ENCODE measurements at places on chromosomes 6 and 20.

- DNase-seq = peak; percentile 67
Observed at GRCh38 chr6:28104392-28105244, 19.8 kb upstream of the ZSCAN16 start.

DNA sequence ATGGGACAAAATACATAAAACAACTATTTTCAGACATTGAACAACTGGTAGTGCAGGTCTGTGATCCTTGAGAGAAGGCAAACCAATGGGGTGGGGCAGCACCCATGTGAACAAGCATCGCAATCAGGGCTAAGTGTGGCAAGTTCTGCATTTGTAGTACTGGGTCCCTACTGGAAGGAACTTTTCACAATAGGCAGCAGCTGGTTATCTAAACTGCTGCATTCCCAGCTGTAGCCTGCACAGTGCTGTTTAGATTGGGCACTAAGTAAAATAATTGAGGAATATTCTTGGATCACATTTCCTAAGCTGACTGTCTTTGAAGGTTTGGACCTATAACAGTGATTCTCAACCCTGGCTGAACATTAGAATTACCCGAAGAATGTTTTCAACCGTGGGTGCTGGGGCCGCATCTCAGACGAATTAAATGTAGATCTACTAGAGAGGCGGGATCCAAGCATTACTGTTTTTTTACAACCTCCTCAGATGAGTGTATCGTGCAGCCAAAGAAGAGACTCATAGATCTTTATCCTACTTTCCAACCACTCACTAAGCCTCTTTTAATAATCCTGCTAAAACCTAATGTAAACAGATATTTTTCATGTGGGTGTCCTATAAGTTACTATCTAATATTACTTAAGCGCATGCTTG lies 12.4 kb upstream of the MAP3K4 start:
- no peak for DNase-seq

GRCh38 chr20:33589059-33589458 lies 73.1 kb upstream of the C20orf144 start:
- no peak for DNase-seq

DNA sequence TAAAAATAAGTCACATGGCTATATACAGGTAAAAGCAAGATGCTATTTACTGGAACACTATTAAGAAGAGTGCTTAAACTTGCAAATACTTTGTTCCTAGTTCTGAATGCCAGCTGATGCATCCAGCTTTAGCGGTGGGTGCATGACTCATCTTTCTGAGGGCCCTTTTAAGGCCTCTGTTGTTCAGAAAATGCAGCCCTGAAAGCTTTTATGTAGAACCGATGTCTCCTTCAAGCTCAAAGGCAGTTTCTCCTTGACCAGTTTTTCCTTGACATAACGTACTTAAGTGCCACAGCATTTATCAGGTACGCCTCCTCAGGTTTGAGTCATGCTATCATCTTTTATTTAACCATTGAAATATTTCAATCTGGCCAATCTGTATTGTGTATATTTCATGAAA lies 82.8 kb downstream of the MLIP start:
- DNase-seq = no peak

DNA sequence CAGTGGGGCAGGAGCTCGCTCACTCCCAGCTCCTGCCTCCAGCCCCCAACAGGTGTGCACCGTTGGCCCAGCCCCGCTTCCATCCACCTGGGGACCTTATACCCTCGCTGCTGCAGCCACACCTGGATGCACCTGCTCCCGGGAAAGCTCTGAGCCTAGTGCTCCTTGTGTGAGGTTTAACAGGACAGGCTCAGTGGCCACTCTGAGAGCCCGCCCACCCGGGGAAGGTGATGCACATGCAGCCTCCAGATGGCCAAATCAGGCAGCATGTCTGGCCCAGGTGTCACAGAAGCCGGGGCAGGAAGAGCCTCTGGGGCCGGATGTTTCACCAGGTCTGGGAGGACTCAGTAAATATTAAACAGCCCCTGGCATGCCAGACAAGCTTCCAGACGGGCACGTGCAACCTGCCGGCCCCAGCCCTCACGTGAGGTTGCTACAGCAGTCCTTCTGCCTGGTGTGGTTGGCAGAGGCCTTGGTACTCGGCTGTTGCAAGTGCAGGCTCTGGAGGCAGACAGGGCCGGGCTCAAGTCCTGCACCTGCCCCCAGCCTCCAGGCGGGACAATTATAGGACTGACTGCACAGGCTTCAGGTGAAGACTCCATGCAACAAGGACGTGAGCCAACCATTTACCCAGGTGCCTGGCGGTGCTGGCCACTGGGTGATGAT lies 66.9 kb downstream of the RIPOR3 start:
- DNase-seq = no peak

DNA sequence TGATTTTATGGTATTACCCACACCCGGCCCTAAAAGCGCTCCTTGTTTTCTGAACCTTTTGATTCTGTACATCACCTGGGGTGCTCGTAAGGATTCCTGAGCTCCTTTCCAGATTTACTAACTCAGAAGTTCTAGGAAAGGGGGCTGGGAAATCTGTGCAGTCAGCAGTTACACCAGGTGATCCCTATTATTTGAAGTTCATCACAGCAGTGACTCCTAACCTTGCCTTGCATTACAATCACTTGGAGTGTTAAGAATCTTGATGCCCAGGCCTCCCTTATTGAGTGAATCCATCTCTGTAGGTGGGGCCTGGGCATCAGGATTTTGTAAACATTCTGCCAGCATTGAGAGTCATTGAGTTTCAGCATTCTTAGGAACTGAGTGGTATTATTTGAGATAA lies 44.7 kb downstream of the BMP6 start:
- DNase-seq = no peak

DNA sequence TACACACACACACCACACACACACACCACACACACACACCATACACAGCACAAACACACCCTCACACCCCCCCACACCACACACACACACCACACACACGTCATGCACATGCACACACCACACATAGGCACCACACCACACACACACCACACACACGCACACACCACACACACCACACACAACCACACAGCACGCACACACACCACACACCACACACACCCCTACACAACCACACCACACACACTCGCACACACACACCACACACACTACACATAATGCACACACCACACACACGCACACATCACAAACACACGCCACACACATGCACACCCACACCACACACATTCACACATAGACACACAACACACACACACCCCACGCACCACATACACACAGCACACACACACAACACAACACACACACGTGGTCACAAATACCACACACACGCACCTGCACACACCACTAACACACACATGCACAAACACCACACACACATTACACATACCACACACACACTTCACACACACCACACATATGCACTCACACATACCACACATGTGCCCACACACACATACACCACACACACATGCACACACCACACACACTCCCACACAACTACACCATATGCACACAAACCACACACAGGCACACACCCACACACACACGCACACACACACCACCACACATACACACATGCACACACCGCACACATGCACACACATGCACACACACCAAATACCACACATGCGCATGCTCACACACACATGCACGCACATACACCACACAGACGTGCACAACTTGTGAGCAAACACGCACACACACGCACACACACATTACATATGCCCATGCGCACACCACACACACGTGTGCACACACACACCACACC lies 9.4 kb upstream of the ACSS1 start:
- no peak for DNase-seq
